CD4-positive, CD25-positive, alpha-beta regulatory T cell (primary cell): ENCODE measurements at places on chromosomes 2 and 18.

DNA sequence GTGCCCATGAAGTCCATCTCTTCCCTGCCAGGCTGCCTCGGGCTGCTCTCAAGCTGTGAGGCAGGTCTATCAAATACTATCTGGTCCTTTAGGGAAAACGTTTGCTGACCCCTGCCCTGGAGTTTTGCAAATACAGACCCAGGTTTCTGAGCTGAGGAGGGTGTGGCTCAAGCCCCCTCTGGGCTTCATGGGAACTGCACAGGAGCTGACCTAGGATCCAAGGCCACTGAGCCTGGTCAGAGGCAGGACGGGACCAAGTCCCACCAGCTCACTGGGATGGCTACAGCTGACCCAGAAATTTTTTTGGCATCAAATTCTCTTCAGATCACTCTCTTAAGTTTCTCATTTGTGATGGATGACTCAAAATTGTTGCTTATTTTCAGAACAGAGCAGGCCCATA, 14.1 kb downstream of the ZNF516 start:
- no peak for DNase-seq

GRCh38 chr2:203534621-203535077, 452 bp downstream of the RAPH1 start:
- peak; percentile 46 for DNase-seq

GRCh38 chr18:31424383-31424988, 23.1 kb upstream of the DSG3 start:
- peak; percentile 2 for DNase-seq

DNA sequence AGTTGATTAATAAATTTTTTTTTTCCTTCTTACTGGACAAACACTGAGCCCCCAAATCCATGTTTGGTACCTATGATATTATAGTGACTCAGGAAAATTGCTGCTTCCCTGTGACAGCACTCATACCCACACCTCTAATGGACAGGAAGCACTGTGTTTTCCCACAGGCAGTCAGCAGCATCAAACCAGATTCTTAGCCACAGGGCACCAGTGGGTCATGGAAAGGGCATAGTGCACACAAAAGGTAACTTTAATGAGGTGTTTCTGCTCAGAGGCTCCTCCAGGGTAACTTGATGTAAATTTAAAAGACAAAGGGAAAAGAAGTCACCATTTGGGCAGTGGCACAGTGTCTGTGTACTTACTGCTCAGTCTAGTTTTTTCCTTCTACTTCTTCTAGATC, 34.1 kb downstream of the SERPINB11 start:
- no peak for DNase-seq

GRCh38 chr2:236777408-236777807, 207.8 kb downstream of the ACKR3 start:
- DNase-seq: no peak

- no peak for DNase-seq
Observed at GRCh38 chr2:28002181-28002580, 111.7 kb downstream of the BABAM2 start.

- peak; percentile 16 for DNase-seq
Observed at GRCh38 chr2:98518101-98518500, 73.4 kb downstream of the INPP4A start.

GRCh38 chr18:55237660-55238059, 278.4 kb upstream of the CCDC68 start:
- no peak for DNase-seq

DNA sequence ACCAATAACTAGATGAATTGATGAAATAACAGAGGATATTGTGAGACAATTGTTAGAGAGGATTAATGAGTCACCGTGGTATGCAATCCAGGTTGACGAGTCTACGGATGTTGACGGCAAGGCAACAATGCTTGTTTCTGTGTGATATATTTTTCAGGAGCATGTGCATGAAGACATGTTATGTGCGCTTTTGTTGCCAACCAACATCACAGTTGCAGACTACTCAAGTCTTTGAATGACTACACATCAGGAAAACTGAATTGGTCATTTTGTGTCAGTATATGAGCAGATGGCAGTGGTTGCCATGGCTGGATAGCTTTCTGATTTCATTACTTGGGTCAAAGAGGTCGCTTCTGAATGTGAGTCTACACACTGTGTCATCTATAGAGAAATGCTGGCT, 96.8 kb upstream of the CRACDL start:
- DNase-seq: no peak

DNA sequence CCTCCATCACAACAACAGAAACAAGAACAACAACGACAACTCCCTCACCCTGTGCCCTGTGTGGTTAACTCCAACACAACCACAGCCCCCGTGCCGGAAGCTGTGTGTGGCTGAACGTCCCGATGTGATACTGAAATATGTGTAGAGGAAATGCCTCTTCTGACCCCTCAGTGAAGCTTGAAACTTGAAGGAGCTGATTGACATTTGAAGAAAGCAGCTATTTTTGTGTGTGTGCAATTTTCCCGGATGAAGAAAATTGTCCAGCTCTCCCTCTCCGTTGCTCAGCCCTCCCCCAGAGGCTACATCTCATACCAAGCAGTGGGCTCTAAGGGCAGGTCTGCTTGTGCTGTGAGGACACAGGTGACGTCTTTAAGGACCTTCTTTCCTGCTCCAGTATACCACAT, 173.8 kb downstream of the ICOS start:
- peak; percentile 89 for DNase-seq

DNA sequence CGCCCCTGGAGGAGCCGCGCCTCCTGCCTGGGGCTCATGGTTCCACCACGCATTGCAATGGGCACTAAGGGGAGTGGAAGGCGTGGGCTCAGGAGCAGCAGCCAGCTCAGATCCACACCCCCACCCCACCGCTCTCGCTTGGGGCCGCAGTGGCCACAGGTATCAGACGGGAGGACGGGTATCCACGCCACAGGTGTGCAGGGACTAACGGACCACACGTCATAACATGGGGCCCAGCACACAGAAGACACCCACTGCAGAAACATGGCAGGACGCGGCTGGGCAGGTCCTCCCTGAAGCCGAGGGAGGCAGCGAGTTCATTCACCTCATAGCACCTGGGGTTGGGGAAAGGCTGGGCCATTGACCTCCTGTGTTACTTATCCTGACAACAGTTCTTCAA, 13.0 kb downstream of the HDAC4 start:
- DNase-seq: no peak

DNA sequence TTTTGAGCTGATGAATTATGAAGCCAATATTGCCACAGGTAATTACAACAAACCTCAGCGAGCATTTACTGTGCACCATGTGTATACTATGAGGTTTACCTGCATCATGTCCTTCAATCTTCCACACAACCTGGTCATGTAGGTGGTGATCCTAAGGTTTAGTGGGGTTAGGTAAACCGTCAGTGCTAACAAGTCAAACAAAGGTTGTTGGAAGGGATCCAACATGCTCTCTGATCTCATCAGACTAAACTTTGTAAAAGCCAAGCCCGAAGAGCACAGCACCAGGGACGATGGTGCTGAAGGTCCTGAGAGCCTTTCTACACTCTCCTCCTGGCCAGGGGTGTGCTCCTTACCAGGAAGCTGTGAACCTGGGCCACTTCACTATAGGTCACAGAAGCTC, 29.4 kb downstream of the SH3YL1 start:
- no peak for DNase-seq

- no peak for DNase-seq
Observed at GRCh38 chr2:26033270-26033817, 540 bp upstream of the RAB10 start.

DNA sequence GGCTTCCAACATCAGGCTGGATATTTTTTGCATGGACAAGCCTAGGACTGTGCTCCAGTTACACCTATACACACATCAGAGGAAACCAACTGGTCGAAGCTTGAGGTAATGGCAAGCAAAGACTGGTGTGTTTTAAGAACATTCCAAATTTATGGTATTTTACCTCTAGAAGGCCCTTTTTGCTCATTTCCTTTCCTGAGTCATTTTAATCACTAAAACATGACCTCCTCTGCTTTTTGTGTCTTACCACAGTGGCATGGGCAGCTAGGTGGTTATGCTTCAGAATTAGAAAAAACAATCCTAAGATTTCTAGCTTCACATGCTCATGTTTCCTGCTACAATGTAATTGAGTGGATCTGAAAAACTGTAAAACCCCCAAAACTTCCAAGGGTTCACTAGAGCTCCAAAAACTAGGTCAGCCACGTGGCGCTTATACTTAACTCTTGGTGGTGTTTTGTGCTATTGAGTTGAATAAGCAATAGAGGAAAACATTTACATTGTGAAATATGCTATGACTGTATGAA, 30.6 kb upstream of the CHRNA1 start:
- DNase-seq: no peak

GRCh38 chr18:45167631-45168280, 447.5 kb upstream of the SLC14A2 start:
- no peak for DNase-seq

GRCh38 chr18:39350945-39351344, 1785.3 kb upstream of the CELF4 start:
- DNase-seq: no peak

DNA sequence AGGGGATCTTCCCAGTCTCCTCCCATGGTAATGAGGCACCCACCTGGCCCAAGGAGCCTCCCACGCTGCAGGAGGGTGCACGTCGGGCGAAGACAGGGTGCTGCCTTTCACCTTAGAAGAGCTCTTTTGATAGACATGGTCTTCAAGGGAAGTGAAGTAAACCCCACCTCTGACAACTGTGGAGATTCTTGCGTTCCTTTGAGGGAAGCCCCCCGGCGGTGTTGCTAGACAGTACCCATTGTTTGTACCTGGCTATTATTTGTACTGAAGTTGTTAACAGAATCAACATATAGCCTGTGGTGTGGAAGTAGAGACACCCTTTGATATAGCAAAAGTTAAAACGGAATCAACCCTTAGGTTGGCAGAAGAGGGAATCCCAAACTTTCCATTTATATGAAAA, 648.0 kb downstream of the GALR1 start:
- DNase-seq: no peak

- DNase-seq: no peak
Observed at GRCh38 chr2:16228951-16229350, 288.6 kb downstream of the MYCN start.

GRCh38 chr18:39952816-39953215, 2002.2 kb upstream of the PIK3C3 start:
- no peak for DNase-seq

DNA sequence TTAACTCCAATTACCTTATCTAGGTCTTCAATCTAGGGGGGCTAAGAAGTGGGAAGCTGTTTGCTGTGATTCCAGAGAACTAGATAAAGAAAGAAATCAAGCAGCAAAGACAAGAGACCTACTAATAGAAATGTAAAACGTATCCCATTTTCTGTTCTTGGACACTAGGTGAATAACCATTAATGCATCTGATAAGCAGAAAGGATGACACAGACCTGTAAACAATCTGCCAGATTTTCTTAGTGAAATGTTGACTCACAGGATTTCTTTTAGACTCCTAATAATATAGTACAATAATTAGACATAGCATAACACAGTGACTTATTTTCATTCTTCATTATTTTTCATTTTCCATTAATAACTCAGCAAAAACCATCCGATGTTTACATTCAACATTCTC, 1.3 kb downstream of the WDR35 start:
- no peak for DNase-seq

DNA sequence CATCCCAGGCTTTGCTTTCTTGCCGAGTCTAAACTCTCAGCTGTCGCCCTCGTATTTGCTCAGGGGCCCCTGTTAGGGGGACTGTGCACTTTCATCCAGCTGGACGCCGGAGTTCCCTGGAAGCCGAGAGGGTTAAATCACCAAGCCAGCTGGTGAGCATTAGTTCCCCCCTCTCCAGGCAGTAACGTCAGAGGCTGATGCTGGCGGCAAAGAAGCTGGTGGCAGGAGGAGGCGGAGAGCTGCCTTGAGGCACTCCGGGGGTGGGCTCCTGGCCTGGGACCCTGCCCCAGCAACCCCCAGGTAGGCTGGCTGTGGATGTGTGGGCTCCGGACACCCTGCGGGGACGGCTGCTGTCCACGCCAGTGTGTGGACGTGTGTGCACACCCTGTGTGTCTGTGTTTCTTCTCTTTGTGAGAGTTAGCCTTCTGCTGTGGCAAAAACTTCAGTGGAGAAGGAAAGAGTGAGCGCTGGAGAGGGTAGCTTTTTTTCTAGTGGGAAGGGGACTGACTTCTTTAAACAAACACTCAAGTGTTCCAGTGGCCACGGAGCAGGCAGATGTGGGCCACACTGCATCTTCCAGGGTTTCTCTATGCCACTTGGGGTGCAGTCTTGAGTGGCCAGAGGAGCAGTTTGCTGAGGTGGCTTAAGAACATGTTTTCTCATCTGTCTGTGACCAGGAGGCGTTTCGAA, 84.7 kb downstream of the GLI2 start:
- DNase-seq: no peak

DNA sequence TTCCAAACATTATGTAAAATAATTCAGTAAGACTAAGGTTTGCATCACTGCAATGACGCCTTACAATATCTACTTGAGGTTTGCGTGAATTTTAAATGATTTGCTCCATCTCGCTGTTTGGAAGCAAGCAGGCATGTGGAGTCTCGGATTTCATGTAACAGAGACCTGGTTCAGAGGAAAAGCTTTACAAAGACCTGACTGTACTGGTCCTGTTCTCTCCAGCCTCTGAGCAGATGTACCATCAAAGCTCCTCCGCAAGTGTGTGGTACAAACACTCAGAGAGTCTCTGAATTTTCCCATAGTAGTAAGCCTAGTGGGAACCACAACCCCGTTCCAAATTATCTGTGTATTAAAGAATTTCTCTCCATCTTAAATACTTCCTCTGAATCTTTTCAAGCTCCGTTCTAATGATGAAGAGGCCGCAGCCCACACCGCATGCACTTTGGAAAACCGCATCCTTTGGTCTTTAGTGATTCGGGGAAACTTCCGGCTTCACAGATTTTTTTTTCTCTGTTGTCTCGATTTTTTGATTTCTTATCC, 728.1 kb upstream of the SOX11 start:
- DNase-seq: no peak

- no peak for DNase-seq
Observed at GRCh38 chr2:130337735-130338325, 4.9 kb upstream of the IMP4 start.

- no peak for DNase-seq
Observed at GRCh38 chr2:52356556-52356955, 1324.6 kb upstream of the NRXN1 start.

DNA sequence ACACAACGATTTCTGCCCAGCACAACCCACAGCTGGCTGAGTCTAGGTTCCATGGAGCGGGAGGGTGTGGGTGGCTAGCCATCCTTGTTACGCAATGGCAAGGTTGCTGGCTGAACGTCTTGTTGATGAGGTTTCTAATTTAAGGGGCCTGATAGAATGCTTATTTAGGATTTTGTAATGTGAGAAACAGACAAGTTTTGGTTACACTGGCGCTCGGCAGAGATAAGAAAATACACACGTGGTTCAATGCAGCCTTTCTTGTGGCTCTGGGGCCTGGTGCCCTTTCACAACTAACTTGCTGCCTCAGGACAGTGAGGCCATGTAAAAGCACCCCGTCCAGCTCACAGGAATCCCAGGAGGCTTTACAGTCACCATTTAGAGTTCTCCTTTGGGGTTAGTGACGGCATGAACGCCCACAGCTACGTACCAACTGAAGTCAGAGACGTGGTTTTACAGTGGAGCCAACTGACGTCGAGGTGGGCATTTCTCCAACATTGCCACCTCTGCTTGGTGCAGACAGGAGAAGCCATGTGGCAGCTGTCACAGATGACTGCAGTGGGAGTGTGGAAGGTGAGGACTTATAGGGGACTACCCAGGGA, 29.7 kb upstream of the PIEZO2 start:
- DNase-seq: no peak
